HTR-8/SVneo (cell line): ENCODE measurements at places on chromosomes 5 and 9.

GRCh38 chr9:111348821-111349271 is 18.8 kb upstream of the OR2K2 start:
- DNase-seq, result no peak

- DNase-seq, result no peak
Observed at GRCh38 chr9:76846297-76846696, 59.6 kb downstream of the PRUNE2 start.

- DNase-seq, result no peak
Observed at GRCh38 chr9:113532809-113533190, 69.3 kb downstream of the RGS3 start.

- DNase-seq, result no peak
Observed at GRCh38 chr9:104795082-104795481, 31.2 kb downstream of the NIPSNAP3B start.
